ENCODE measurements at places on chromosomes 11 and 22.

GRCh38 chr11:94725097-94725496, 43.1 kb upstream of the AMOTL1 start:
- no peak for DNase-seq

- DNase-seq, result no peak
Measured at GRCh38 chr11:114076921-114077331, 17.4 kb downstream of the ZBTB16 start.

- no peak for DNase-seq
Measured at GRCh38 chr11:133930767-133931448, 25.9 kb downstream of the IGSF9B start.

- DNase-seq, result peak; percentile 89
Measured at GRCh38 chr11:62553080-62553838, 6.7 kb upstream of the AHNAK start.

GRCh38 chr11:84381666-84382065, 1095.5 kb upstream of the CCDC90B start:
- no peak for DNase-seq

DNA sequence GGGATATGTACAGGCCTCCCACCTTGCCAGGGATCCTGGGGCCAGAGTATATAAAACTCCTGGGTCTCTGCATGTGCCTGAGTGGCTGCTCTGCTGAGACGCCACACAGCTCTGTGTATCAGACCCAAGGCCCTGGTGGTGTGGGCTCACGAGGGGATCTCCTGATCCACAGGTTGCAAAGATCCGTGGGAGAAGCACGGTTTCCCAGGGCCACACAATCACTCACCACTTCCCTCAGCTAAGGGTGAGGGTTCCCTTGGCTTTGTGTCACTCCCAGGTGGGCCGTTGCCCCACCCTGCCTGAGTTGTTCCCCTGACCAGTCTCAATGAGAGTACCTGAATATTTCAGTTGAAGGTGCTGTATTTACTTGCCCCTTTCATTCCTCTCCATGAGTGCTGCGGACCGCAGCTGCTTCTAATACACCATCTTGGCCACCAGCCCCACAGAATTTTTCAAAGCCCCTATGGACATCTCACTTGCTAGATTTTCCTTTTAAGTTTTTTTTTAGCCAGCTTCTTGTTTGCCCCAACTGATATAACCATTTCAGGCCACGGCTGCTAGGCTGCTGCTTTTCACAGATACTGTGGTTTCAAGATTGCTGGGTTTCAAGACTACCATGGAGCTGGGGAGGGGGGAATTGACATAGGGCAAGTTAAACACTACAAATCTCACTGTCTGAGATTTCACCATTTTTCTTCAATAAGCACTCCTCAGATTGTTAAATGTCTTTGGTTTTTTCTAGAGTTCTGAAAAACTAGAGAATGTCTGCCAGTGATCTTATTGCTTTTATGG, 13.7 kb upstream of the DEPDC7 start:
- no peak for DNase-seq

DNA sequence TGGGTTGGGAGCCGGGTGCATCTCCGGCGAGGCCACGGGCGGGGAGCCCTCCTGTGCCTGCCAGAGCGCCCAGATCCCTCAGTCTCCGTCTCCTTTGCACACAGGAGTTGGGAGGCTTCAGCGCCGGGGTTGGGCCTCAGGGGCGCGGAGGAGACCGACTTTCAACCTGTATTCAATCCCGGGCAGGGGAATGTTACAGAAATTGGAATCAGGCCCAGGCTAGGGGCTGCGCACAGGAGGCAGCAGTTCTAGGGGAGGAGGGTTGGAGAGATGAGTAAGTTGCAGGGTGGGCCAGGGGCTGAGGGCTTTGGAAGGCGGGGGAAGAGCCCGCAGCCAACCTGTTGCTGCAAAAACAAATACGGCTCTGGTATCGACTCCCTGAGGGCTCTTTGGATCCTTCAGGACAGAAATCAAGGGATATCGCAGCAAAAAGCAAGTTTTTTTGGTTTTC, 640 bp upstream of the KCNA4 start:
- no peak for DNase-seq

- DNase-seq, result no peak
Measured at GRCh38 chr11:7830740-7831139, 34.0 kb upstream of the OR5P2 start.

DNA sequence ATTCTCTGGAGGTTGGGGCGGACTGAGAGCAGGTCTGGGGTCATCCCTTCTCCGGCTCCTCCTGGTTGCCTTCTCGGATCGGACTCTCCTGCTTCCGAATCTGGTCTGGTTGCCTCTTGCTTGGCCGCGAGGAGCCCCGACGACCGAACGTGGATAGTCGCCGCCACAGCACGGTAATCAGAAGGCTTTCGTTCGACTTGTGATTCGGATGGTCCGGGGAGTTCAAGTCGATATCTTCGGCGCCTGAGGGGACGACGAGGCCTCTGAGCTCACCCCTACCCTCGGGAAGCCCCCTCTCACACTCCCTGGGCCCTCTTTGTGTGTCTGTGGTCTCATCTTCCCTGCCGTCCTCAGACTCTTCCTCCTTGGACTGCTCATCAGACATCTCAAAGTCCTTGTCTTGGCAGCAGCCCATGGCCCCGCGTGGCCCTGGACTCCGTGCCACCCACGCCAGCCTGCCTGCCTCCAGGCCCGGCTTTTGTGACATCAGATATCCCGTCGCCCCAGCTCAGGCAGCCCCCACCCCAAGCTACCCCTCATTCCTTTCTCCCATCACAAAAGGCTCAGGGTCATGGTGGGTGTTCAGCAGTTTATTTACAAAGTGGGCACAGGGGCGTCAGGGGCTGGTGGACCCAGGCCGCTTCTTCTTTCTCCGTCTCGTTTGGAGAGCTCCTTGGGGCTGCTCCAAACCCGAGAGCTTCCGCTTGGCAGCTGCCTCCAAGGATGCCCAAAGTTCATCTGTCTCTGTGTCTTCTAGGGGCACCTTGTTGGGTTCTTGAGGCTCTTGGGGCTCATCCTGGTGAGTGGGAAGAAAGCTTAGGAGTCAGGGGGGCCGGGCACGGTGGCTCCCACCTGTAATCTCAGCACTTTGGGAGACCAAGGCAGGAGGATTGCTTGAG, at the start of gene TEX54:
TEX54 (minus strand) TSS at position 506 of the 899 bp plus-strand sequence.
- DNase-seq, result no peak

DNA sequence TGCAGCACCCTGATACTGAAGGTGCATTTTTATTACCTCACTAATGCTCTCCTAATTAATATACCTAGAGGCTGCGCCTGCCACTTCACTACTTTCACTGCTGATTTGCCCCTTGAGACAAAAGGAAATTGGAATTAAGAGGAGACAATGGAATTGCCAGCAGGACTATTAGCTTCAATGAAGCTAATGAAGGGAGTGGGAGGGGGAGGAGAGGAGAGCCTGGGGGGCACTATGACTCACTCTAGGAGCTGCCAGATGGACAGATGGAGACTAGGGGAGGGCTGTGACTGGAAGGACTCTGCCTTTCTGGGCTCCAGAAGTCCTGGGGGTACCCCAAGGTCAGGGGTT, 102.8 kb upstream of the DRD2 start:
- no peak for DNase-seq

DNA sequence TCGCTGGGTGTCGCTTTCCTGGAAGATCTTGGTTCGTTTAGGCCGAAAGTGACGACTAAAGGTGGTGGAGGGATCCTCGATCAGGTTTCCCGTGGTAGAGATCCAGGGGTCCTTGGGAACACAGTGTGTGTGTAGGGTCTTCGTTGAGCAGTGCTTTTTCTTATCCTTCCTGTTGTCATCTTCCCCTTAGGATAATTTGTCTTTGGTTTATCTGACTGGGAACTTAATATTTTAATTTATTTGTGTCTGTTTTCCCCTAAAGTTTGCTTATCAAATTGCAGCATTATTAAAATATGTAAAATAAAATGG, 403 bp downstream of the RBM7 start:
- no peak for DNase-seq

DNA sequence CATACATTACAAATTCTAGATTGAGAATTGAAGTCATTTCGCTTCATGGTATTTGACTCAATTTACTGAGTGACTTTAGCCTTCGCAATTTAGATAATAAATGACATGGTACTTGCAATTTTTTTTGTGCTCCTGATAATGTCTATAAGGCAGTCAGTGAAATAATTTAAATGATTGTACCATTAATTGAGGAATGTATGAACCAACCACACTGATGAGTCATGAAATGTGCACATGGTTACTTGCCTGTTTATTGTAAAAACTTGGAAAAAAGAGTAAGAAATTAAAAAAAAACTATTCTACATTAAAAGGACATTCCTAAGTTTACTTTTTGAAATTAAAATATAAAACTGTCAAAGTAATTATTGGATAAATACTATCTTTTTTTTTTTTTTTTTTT, 43.3 kb downstream of the DNAJC24 start:
- no peak for DNase-seq

GRCh38 chr11:130816546-130817329, 99.5 kb downstream of the SNX19 start:
- DNase-seq, result no peak

DNA sequence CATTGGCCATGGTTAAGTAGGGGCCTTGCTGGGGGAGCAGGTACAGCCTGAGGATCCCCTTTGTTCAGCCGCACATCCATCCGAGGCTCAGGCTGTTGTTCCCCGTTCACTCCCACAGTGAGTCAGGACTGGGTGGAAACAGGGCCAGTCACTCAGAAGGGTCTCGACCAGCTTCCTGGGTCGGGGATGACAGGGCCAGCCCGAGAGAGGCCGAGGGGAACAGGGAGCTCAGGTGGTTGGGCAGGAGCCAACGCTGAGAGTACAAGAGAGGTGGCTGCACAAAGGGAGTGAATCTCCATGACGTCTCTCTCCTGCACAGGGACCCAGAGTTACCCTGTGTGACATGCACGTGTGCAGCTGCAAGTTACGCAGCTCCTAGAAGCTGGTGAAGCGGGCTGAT, 97.2 kb upstream of the SHANK2 start:
- DNase-seq, result no peak

GRCh38 chr11:62143727-62144126, 19.9 kb downstream of the INCENP start:
- DNase-seq, result no peak

- no peak for DNase-seq
Measured at GRCh38 chr11:100680070-100680469, 7.0 kb upstream of the ARHGAP42 start.

GRCh38 chr11:116276051-116277044, 496.4 kb downstream of the BUD13 start:
- no peak for DNase-seq

DNA sequence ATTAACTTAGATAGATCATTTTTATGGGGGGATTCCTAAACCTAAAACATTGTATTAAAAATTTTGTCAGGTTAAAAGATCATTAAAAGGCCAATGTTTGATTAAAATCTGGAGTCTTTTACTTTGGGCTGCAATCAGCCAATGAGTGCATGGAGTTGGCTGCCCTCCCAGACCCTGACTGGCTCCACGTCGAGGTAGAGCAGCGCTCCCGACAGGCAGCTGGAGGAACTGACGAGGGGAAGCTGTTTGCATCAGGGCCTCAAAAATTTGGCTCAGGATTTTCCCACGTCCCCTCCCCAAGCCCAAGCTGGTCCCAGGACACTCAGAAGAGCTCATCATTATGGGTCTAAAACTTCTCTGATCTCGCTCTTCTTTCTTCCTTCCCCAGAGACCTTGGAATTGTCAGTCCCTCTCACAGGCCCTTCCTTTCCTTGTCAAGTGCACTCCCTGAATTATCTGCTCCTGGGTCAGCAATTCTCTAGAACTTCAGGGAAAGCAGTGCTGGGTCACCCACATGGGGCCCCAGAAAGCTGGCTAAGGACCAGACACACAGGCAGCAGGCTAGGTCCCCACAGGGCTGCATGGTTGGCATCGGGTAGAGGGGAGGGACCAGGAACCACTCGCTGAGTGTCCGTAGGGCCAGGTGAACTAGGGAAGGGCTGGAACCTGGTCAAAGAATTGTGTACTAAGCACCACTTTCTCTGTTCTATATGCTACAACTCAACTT, 119.6 kb upstream of the IGLL5 start:
- DNase-seq, result no peak

GRCh38 chr11:75063741-75064314, 32.8 kb downstream of the OR2AT4 start:
- DNase-seq, result no peak

DNA sequence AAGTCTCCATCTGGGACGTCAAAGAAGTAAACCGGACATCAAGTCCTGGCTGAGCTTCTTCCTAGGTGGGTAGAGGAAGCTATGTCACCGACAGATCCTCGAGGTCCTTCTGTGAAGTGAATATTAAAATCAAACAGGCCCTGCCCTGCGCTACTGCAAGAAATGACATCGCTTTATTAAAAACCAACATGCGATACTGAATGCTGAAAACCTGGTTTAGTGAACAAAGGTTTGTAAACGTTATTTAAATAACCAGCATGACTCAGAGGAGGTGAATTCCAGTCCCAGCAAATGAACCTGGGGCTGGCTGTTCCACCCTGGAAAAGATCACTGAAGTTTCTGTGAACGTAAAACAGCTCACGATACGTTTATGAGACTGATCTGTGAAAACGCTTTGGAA, 645 bp downstream of the RTCB start:
- no peak for DNase-seq

DNA sequence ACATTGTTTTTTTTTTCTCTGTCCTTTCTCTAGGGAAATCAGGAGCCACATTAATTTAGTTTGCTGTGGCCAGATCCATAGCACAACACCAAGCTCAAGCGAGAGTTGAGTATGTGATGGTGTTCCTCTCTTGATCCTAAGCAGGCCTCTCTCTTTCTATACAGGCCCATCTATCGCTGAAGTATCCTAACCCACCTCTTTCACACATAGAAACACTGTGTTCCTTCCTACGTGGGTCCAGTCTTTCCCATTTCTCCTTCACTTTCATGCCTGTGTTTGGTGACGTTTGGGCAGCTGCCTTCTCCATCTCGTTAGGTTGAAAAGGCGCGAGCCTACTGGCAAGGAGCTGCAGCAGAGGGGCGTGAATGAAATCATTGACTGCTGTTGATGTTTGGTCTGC, 2.4 kb downstream of the PACS1 start:
- no peak for DNase-seq

DNA sequence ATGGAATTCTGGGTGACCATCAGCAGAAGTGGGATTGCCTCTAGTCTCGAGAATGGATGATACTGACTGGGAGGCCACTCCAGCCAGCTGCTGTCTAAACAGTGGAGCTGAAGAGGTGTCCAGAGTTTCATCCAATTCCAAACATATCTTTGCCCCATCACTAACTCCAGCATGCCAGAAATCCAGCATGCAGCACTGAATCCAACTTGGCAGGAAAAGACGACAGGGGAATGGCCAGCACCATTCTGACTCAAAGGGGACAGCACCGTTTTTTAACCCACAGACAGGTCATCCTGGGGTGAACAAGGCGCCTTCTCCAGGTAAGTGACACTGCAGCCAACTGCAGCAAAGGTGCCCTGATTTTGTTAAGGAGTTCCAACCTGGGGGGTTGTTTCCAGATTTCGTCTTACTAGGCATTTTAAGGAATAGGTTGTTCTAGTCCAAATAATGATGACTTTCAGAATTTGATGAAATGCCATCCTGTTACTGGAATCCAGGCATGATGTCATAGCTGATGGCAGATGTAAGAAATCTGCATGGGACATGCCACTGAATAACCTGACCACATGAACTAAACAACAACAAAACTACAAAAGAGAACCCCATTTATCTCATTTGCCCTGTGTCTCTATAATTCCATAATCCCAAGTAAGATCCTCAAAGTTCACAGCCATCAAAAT, 32.3 kb downstream of the FEZ1 start:
- DNase-seq, result no peak

GRCh38 chr11:21343204-21343603, 673.8 kb downstream of the NELL1 start:
- DNase-seq, result no peak

GRCh38 chr22:49951000-49951677, 9.4 kb upstream of the PIM3 start:
- no peak for DNase-seq
